ENCODE measurements at places on chromosomes 5 and 9.

- peak; percentile 3 for DNase-seq
Observed at GRCh38 chr5:93018461-93018860, 562.6 kb downstream of the NR2F1-AS1 start.

- DNase-seq: peak; percentile 85
Observed at GRCh38 chr9:76181020-76181641, 213.1 kb downstream of the RFK start.

GRCh38 chr9:114549697-114550330 is 37.8 kb upstream of the ATP6V1G1 start:
- DNase-seq: no peak

DNA sequence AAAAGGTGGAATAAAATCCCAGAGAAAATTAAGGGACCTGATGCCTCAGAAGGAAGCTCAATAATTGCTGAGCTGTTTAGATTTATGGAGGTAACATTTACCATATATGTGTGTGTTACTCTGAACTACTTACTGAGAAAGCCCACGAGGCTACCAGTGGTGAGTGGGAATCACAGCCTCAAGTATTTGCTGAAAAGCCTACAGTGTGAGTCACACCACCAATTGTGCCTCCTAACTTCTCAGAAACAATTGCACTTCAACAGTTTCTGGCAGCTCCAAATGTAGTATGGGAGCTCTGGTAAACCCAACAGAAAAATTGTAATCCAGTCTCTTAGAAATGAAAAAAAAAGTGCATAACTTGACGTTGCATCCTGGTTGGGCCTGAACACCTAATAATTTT is 551.6 kb downstream of the PRDM9 start:
- no peak for DNase-seq

DNA sequence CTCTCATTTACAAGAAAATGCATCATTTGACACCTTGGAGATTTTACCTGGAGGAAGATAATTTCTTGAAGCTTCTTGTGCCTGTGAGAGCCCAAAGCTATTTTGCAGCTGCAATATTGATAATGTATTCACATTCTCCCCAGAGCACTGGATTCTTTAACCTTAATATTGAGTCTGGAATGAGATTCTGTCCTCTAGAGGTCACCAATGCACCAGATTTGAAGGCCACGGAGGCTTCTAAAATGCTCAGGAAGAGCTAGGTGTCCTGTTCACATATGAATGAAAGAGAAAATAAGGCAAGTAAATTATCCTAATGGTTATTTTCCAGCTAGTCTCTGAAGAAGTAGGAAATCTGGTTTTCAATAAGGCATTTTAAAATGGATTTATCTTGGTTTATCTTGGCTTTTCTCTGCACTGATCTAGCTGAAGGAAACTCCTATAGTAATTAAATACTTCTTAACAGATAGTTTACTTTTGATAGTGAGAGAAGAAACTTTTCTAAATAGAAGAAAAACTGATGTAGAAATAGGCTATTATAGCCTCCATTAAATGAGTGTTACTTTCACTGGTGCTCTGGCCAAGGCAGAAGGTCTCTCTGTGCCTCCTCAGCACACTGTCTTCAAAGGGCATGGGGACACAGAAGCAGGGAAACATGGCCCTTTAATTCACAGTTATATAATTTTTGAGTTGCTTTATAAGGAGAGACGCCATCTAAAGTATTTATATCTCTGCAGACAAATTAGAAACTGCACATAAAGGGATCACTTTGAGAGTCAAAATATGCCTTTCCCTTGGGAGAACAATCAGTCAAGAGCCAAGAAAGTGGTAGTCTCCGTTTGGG is 297.0 kb upstream of the ACTBL2 start:
- peak; percentile 73 for DNase-seq

- no peak for DNase-seq
Observed at GRCh38 chr5:142006363-142007236, 6.2 kb downstream of the GNPDA1 start.

DNA sequence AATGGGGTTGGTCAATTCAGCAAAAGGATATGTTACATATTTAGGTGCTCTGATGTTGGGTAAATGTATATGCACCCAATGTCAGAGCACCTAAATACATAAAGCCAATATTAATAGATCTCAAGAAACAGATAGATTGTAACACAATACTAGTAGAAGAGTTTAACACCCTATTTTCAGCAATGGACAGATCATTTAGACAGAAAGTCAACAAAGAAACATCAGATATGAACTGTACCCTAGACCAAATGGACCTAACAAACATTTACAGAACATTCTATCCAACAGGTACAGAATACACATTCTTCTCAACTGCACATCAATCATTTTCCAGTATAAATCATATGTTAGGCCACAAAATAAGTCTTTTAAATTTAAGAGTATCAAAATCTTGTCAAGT is 35.2 kb downstream of the FANCC start:
- DNase-seq: no peak

GRCh38 chr5:159133041-159133741 is 33.5 kb upstream of the EBF1 start:
- DNase-seq: peak; percentile 27

DNA sequence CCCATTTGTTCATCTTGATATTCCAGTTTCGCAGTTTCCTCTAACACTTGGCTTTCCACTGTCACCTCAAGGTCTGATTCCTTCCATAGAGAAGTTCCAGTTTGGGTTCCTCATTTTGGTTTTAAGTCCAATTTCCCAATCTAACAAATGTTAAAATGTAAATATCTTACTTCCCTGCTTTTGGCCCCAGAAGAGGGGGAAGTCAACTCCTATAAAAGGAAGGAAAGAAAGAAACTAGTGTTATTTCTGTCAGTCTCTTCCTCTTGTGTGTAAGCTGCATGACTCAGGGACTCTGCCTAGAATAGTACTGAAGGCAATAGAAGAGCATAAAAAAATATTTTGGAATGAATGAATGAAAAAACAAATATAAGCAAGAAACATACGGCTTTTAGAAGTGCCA is 127.5 kb upstream of the CCNG1 start:
- DNase-seq: no peak

DNA sequence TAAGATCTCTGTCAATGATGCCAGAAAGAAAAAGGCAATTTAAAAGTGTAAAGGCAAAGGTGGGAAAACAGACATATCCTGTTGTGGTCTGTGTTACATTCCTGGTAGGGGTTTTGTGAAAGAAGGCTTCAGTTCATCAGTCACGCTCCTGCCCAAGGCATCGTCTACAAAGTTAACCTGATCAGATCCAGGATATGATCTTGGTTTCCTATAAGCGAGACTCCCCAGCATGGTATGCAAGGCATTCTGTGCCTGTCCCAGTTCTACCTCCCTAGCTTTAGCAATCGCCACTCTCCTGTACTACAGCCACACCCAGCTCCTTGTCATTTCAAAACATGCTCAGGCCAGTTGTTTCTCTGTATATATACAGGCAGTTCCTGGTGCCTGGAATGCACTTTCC is 58.0 kb upstream of the PTPN3 start:
- DNase-seq: peak; percentile 82

GRCh38 chr5:38465061-38465460 is 91.4 kb downstream of the LIFR start:
- DNase-seq: no peak

- no peak for DNase-seq
Observed at GRCh38 chr9:129289883-129290282, 111.8 kb upstream of the IER5L start.

GRCh38 chr9:113238859-113239232 is 17.5 kb downstream of the SLC31A1 start:
- no peak for DNase-seq

GRCh38 chr9:26243726-26244125 is 565.5 kb upstream of the TUSC1 start:
- DNase-seq: no peak

DNA sequence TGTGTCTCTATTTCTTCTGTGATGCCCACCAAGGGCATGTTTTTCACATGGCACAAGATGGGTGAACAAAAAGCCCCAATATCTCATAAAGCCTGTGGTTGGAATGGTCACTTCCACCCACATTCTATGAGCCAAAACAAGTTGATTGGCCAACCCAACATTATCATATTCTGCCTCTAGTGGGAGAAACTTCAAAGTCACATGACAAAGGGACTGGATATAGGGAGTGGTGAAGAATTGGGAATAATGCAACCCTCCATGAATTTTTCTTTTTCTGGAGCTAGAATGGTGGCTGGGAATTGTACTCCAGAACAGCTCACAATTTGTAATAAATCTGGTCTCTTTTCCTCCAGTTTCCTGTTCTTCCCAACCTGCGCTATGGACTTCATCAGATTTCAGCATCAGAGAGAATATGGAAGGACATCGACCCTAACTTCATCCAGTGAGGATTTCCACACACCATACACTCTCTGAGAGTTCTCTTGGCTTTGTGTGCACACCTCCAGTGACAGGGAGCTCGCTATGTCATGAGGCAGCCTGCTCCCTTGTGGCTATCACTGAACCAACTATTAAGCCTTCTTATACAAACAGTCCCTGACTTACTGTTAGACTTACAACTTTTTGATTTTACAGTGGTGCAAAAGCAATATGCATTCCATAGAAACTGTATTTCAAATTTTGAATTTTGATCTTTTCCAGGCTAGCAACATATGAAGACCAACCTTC is 12.0 kb upstream of the B4GALT1 start:
- DNase-seq: no peak

- DNase-seq: no peak
Observed at GRCh38 chr9:111965566-111966019, 69.0 kb downstream of the UGCG start.

DNA sequence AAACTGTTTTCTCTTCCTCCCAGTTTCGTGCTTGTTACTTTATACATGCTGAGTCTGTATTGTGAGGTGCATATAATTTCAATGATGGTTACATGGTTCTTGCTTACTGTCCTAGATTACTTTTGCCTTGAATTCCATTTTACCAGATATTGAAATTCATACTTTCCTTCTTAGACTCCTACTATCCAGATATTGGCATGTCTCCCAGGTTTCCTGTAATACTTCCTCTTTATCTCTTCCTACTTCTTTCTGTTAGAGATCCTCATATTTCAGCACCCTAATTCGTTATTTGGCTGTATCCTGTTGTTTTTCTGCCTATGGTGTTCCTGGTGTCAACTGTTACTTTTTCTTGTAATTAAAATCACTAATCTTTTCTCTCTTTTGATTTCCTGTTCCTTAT is 522.1 kb downstream of the CCDC171 start:
- DNase-seq: no peak

DNA sequence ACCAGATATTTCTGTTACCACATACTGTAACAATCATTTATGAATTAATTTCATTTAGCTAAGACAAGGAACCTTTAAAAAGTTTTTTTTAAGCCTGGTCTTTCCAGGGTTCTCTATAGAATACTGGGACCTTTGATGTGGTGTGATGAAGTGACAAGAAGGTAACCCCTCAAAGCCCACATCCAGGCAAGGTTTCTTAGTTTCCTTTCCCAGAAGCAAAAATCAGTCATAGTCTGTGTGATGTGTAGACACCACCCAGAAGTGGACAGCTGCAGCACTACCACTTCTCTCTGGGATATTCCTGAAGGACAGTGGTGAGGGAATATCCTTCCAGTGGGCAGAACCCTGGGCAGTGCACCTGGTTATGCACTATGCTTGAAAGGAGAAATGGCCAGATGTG is 115.6 kb downstream of the TTC39B start:
- no peak for DNase-seq

DNA sequence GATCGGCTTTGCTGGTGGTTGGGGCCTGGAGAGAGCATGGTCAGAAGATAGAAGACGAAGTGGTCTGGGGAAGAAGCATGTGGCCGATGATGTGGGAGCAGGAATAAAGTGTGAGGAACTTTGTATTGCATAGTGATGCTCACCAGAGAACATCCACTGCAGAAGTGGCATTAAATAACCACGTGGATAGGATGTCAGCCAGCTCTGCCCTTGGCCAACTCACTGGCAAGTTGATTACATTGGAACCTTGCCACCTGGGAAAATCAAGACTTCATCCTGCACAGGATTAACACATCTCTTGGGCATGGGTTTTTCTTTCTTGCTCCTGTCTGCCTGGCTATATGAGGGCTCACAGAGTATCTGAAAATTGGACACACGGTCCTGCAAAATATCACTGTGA is 217.4 kb downstream of the DMRT2 start:
- no peak for DNase-seq

DNA sequence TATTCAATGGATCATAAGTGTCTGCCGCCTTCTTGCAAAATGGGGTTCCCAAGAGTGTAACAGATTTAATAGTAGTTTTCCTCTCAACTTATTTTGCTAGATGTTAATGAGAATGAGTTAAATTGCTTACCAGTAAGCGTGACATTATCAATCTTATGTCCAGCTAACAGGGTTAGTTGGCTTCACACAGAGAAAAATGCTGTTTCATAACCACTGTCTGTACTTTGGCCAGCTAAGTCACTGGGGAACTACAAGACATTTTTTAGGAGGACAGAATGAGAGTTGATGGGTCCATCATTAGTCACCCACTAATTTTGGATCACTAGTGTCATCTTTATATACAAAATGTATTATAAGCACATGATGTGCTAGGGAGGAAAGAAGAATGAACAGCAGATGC is 1.4 kb downstream of the CDC37L1 start:
- no peak for DNase-seq

DNA sequence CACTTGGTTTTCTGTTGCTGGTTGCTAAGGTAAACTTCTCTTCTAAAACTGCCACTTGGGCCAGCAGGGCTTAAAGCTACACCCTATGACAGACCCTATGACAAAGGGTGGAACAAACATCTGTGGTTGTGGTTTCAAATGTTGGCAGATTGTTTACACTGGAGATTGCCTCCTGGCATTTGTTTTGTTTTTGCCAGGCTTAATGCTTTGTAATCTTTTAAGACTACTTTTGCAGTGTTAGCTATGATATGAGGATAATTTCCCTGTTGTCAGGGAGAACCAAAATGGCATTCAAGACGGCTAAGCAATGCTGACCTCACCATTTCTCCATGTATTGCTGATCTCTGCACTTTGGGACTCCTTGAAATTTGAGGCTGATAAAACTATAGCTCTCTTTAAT is 50.3 kb downstream of the MAMDC2 start:
- DNase-seq: no peak

- DNase-seq: no peak
Observed at GRCh38 chr5:8683496-8683895, 814.5 kb downstream of the MTRR start.

- DNase-seq: no peak
Observed at GRCh38 chr9:105306351-105307140, 62.1 kb downstream of the SLC44A1 start.

GRCh38 chr9:99907208-99907532 is 716 bp downstream of the STX17 start:
- no peak for DNase-seq

GRCh38 chr5:77973253-77973609 is 197.1 kb upstream of the TBCA start:
- peak; percentile 76 for DNase-seq

- DNase-seq: no peak
Observed at GRCh38 chr5:171898386-171898785, 108.1 kb downstream of the FBXW11 start.

DNA sequence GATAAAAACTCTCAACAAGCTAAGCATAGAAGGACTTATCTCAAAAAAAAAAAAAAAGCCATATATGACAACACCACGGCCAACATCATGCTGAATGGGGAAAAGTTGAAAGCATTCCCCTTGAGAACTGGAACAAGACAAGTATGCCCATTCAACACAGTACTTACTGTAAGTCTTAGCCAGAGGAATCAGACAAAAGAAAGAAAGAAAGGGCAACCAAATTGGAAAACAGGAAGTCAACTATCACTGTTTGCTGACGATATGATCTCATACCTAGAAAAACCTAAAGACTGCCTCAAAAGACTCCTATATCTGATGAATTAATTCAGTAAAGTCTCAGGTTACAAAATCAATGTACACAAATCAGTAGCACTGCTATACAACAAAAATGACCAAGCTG is 24.6 kb upstream of the PTGER4 start:
- DNase-seq: no peak

GRCh38 chr9:38339496-38339895 is 53.0 kb upstream of the ALDH1B1 start:
- DNase-seq: no peak

GRCh38 chr5:134236318-134236717 is 10.4 kb upstream of the PPP2CA start:
- DNase-seq: no peak
